ENCODE measurements at places on chromosomes 7 and 10.

DNA sequence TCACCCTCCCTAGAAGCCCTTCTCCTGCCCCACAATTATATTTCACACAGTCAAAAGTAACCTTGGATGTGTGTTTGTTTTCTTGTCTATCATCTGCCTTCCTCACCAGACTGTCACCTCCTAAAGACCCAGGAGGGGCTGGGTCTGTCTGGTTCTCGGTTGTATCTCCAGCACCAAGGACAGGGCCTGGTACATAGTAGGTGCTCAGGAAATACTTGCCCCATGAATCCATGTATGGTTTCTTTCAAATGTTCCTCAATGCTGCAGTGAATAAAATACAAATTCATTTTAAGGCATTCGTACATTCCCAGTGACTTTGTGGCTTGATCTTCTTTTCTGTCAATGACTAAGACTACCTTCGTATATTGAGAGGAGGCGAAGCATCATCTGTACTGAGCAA is 122.9 kb upstream of the ZNF716 start:
- no peak for DNase-seq
- H3K27ac ChIP-seq, result no peak overlapping the region
- no peak overlapping the region for H3K4me3 ChIP-seq
- no peaks in the 10 kb centered on the region for H3K4me1 ChIP-seq

GRCh38 chr7:51160990-51161615 is 155.5 kb downstream of the COBL start:
- peaks cover 11% of the 10 kb centered on the region for H3K27me3 ChIP-seq
- peak; percentile 65 for DNase-seq
- H3K4me3 ChIP-seq, result no peak overlapping the region
- no peaks in the 10 kb centered on the region for H3K36me3 ChIP-seq
- H3K4me1 ChIP-seq, result peaks cover 6% of the 10 kb centered on the region

- no peaks in the 10 kb centered on the region for H3K4me1 ChIP-seq
- DNase-seq, result no peak
- no peaks in the 10 kb centered on the region for H3K36me3 ChIP-seq
- H3K4me3 ChIP-seq, result no peak overlapping the region
These were observed 99.3 kb upstream of the THSD7A start for GRCh38 chr7:11931307-11931706.

GRCh38 chr10:88791924-88792323 is 10.6 kb upstream of the LIPM start:
- DNase-seq, result peak; percentile 9
- peaks cover 30% of the 10 kb centered on the region for H3K4me1 ChIP-seq
- H3K27ac ChIP-seq, result no peak overlapping the region

DNA sequence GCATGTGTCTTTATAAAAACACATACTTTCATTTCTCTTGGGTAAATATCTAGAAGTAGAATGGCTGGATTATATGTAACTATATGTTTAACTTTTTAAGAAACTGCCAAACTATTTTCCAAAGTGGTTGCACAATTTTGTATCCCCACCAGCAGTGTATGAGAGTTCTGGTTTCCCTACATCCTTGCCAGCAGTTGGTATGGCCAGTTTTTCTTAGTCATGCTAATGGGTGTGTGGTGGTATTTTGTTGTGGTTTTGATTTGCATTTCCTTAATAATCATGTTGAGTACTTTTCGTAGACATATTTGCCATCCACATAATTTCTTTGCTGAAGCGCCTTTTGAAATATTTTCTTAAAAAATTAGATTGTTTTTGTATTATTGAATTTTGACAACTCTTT is 60.3 kb downstream of the NEUROG3 start:
- no peak overlapping the region for H3K4me3 ChIP-seq
- no peak overlapping the region for H3K27ac ChIP-seq
- DNase-seq, result no peak

All from activated CD8-positive, alpha-beta T cell treated with anti-CD3 and anti-CD28 coated beads for 36 hours (primary cell).